ENCODE measurements at places on chromosomes 2 and 18. TPM values are rescaled to one million over a fixed set of nuclear protein-coding genes. Genes with fewer than 3 reads are reported as not detected.

DCDC2C gene
- total RNA-seq = not detected

ASTL gene
- not detected for total RNA-seq

NEURL3 gene
- 0.66 TPM for total RNA-seq

SH2D6 gene
- total RNA-seq = 3.3 TPM

GRCh38 chr2:100611079-100612029 is 48.6 kb downstream of the PDCL3 start:
- no peak for ATAC-seq

- no peak for ATAC-seq
These were observed 107.7 kb downstream of the UGGT1 start for GRCh38 chr2:128198656-128199055.

- ATAC-seq = no peak
These were observed 71.4 kb upstream of the LAPTM4A start for GRCh38 chr2:20122864-20123263.

- ATAC-seq = no peak
These were observed 282.7 kb downstream of the EPHA4 start for GRCh38 chr2:221289389-221289788.

DNA sequence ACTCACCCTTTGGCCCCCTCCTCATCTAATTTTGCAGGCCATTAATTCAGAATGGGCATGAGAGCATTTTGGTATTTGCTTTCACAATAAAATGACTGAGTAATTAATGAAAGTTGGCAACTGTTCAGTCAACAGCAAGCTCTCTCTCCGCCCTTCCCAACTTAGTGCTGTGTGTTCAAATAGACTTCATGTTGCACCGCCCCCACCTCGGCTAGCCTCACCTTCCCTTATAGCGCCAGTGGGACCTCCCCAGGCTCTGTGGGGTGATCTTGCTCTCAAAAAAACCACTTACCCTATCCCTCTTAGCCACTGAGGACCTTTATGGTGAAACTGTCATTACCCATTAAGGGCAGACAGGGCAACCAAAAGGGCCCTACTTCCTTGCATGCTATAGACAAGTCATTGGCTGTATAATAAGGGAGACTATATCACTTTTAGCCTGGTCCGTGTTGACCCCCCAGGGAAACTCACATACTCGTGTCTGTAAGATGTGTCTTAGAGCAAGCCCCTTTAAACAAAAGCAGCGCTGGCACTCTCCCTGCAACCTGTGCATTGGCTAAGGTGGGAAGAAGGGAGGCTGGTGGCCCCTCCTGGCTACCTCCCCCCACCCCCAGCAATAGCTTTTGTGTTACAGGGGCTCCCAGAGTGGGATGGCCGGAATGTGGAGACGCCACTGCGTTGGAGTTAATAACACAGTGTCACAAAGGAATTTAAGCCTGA is 15.2 kb downstream of the EN1 start:
- no peak for ATAC-seq

DNA sequence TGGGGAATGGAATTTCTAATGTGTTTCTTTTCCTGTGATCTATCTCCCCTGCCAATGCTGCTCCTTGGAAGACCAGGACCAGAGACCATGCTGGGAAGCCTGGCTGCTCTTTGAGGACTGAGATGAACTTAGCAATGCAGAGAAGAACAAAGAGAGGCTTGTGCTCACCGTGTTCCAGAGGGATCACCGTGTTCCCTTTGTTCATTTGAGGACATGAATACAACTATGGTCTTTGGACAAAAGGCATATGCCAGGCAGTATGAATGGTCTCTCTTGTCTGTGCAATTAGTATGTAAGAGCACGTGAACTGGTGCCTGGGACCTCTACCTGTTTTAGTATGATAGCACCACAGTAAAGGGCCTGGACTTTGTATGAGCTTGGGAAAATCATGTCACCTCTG is 139.9 kb downstream of the TDRD15 start:
- peak; percentile 30 for ATAC-seq

- peak; percentile 86 for ATAC-seq
These were observed 749 bp upstream of the ACVR2A start for GRCh38 chr2:147843864-147844696.

DNA sequence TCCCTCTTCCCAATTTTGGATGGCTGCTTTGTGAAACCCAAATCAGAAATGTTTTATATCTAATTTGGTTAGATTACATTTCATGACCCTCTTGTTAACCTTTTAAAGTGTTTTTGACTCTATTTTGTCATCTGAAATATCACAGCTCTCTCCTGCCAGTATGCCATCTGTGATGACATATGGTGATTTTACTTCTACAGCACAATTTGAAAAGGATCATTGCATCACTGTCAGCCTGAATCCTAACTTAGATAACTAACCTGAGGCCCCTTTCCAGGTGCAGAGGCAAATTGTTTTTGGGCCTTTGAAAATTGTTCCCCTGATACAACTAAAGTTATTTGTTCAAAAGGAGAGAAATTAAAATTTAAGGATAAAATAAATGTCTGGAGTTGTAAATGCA is 1023.4 kb upstream of the LRRTM1 start:
- ATAC-seq = no peak

GRCh38 chr2:23528171-23528570 is 143.2 kb downstream of the KLHL29 start:
- ATAC-seq = no peak
